ENCODE measurements at places on chromosomes 7 and 10.

DNA sequence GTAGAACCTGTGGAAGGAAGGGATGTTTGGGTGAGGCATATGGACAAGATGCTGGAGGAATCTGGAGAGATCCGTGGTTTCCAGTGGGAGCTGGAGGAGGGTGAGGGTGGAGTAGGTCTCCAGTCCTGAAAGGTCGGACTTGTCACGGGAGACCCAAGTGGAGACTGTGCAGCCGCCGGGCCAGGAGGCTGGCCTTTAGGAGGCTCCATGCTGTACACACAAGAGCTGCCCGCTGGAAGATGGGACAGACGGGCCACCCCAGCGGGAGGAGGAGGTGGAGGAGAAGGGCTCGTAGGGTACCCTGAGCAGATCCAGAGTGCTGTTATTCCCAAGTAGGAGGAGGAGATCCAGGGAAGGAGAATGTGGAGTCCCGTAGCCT lies 106.7 kb downstream of the NKX6-2 start:
- DNase-seq = no peak

- no peak for DNase-seq
Measured at GRCh38 chr7:91228927-91229558, 35.2 kb upstream of the FZD1 start.

DNA sequence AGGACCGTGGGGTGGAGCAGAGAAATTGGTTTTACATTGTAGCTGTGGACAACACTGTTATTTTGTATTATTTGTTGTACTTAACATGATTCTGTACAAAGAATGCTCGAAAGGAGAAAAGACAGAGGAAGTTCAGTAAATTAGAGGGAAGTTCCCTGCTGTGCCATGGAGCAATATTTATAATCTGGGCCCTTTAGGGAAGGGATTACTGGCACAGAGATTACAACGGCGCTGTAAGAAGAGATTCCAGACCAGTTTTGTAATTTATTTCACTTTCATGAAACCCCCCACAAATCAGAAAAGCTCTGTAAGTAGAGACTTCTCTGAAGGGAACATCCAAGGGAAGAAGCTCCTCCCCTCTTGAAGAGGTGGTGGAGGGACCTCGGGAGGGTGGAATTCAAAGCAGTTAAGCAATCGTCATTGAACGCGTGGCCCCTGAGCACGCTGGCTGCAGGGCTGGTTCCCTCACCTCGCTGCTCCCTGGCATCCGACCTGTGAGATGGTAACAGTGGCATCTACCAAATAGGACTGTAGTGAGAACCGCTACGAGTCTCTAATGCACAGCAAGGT lies 113.5 kb downstream of the KLF6 start:
- DNase-seq = no peak

DNA sequence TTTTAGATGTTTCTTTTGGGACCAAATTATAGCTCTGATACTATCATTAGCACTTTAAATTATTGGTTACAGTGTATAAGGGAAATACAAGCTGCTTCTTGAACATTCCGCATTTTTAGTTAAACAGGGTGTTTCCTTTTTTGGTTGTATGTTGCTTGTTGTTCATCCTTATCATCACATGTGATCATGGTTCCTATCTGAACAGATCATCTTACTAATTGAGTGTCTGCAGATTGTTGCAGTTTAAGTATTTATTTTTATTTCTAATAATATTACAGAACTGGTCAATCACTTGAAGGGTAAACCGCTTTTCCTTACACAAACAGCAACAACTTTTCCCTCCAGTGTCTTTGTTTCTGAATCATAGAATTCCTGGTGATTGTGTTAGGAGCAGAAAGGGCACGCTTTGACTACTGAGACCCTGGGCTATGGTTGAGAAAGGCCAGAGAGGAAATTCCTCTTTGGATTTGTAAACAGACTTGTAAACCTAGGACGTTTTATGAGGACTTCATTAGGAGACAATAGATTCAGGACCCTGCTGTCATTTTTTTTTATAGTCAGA lies 37.2 kb downstream of the CHN2 start:
- DNase-seq = no peak

GRCh38 chr10:3473271-3473670 lies 300.7 kb upstream of the PITRM1 start:
- DNase-seq = no peak

- no peak for DNase-seq
Measured at GRCh38 chr10:82742478-82742877, 867.5 kb downstream of the NRG3 start.

DNA sequence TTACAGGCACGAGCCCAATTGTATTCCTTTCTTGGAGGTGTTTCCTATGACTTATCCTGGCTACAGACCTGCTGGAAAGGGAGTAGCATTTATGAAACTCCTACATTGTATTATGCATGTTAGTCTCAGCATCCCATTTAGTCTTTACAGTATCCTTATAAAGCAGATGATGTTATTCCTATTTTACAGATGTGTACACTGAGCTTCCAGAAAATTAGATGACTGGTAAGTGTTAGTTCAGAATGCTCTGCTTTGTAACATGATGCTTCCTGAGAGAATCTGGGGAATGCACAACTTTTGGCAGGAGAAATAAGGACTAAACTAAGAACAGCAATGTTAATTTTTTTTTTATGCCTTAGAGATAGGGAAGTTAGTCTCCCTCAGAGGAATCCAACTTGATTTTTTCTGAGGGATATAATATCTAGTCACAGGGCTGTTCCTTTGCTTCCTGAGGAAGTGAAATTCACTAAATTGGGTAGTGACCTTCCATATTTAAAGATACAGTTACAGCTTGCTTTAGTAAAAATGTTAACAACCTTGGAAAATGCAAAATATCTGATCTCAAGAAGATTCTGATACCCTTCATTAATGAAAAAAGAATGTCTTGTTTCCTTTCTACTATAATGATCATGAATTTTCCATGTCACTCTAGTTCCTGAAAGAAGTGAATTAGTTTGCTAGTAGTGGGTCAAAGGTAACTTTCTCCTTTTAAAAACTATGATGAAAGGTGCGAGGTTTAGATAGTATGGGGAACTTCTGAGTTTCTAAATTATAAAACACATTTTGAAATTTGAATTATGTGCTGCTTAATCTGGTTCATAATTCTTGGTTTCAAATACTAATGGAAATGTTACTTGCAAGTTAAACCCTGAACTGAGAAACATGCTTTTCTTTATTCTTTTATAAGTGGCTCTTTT lies 194.0 kb upstream of the PRPS1L1 start:
- no peak for DNase-seq

DNA sequence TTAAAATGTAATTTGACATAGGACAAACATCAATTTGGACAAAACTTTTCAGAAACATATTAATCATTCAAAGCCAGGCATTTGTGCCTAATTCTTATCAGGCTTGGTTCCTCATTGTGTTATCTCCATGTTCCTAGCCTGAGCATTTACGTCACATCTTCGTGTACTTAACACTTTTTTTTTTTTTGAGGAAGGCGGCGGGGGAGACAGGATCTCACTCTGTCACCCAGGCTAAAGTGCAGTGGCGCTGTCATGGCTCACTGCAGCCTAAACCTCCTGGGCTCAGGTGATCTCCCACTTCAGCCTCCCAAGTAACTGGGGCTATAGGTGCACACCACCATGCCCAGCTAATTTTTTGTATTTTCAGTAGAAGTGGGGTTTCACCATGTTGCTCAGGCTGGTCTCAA lies 19.8 kb downstream of the HNRNPA2B1 start:
- no peak for DNase-seq

DNA sequence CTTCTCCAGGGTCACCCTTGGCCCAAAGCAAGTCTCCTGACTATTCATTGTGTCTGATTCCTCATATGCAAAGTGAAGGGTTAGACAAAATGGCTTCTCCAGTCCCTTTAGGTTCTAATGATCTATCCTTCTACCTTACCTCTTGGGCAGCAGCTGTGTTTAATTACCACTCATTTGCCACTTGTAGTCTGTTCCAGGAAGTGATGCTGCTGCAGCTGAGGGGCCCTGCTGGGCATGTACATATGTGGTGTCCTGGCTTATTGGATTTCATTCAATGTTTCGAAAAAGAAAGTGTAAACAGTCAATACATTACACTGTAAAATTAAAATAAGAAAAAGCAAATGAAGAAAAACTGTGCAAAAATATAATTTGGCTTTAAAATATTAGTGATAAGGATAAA lies 36.6 kb downstream of the SCIN start:
- DNase-seq = no peak

DNA sequence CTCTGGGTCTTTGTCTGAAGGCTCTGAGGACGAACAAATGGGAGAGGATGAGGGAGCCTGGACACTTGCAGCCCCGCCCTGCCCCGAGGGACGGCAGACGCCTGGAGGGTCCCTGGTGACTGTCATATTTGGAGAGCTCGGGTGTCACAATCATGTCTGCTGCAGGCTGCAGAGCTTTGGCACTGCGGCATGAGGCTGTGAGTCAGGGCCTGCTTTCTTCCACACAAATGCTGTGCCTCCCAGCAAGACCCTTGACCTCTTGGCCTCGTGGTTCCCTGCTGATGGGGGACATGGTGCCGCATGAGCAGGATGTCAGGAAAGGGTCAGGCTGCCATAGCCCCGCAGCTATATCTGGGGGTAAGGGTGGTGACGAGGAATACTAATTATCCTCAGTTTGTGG lies 64.9 kb upstream of the PPIF start:
- DNase-seq = no peak

DNA sequence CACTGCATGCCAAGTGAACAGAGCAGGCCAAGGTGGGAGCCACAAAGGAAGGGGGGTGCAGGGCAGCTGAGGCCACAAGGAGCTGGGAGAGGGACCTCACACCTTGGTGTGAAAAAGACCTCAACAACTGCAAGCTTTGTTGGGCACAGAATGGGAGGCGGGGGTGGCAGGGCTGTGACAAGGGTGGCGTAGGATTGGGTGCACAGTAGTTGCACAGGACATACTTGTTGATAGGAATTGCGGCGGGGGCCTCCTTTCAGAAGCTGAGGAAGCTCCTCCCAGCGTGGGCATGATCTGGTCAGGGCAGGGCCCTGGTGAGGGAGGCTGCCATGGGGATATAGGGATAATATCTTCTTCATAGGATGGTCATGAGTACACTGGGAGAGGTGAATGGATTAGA lies 25.8 kb downstream of the POLL start:
- no peak for DNase-seq

DNA sequence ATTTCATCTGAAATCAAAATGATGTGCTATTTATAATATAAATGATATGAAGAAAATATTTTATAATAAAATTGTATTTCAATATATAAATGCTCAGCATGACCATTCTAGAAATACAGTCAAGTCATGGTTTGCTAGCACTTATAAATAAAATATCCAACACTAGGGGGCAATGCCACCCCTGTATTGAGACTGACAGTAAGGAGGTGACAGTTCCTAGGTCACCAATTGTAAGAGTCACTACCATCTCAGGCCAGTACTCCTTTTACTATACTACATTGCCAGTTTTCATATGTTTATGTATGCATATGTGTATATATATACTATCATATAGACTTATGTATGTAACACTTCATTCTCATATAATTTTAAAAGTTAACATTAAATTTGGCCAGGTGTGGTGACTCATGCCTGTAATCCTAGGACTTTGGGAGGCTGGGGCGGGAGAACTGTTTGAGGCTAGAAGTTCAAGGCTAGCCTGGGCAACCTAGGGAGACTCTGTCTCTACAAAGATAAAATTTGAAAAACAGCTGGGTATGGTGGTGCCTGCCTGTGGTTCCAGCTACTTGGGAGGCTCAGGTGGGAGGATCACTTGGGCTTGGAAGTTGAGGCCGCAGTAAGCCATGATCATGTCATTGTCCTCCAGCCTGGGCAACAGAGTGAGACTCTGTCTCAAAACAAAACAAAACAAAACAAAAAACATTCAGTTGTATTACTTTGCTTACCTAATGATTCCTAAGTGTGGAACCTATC lies 2.4 kb upstream of the CNOT4 start:
- no peak for DNase-seq

- no peak for DNase-seq
Measured at GRCh38 chr10:28738200-28738599, 60.9 kb downstream of the BAMBI start.

DNA sequence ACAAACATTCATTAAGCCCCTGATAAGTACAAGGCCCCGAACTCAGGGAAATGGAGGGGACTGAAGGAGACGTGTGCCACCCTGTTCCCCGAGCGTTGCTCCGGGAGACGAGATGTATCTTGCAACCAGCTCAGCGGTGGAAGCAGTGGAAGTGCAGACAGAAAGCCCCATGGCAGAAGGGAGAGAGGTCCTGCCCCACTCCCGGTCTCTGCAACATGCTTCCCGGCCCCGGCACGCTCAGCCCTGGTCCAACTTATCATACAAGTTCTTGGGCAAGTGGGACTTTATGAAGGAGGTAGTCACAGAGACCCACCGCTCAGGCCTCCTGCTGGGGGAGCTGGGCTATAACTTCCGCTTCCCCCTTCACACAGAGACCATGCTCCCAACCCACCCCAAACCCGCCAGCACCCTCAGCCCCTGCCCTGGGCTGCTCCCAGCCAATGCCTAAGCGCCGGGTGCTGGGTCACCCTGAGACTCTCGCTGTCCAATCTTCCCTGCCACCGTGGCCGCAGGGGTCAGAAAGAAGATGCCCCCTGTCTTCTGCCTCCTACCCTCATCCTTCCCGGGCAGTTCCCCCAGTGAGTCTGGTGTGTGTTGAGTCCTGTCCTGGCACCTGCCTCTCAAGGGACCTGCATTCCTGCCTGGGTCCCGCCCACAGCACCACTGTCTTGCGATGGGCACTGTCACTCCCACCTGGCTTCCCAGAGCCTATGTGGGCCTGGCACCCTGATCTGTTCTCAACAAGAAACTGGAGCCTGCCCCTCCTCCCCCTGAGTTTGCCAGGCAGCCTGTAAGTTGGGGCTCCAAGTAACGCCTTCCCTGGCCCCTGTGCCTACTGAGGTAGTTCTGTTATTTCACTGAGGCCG lies 157.7 kb downstream of the PRKAG2 start:
- no peak for DNase-seq

All from progenitor cell of endocrine pancreas (in vitro differentiated cells).